ENCODE measurements at places on chromosomes 12 and 14.
A peak's percentile ranks its signal among the peaks of the same experiment; 100 is the strongest.

DNA sequence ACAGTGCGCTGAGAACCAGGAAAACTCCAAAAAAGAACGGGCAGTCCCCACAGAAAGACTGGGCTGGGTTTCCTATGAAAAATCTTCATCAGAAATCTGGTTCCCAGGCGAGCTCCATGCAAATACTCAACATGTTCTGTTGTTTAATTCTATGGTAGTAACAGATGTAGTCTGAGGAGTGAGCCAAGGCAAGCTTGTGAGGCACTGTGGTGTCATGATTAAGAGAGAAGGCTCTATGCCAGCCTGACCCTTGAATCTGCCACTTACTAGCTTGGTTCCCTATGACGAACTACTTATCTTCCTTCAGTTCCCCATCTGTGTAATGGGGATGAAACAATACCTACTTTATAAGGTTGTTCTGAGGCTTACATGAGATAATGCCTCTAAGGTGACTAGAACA is 10.7 kb downstream of the POMT2 start:
- DNase-seq = no peak

- DNase-seq = no peak
Measured at GRCh38 chr14:51612449-51612848, 39.3 kb upstream of the FRMD6 start.

- no peak for DNase-seq
Measured at GRCh38 chr14:105737504-105738246, 211.3 kb downstream of the TMEM121 start.

DNA sequence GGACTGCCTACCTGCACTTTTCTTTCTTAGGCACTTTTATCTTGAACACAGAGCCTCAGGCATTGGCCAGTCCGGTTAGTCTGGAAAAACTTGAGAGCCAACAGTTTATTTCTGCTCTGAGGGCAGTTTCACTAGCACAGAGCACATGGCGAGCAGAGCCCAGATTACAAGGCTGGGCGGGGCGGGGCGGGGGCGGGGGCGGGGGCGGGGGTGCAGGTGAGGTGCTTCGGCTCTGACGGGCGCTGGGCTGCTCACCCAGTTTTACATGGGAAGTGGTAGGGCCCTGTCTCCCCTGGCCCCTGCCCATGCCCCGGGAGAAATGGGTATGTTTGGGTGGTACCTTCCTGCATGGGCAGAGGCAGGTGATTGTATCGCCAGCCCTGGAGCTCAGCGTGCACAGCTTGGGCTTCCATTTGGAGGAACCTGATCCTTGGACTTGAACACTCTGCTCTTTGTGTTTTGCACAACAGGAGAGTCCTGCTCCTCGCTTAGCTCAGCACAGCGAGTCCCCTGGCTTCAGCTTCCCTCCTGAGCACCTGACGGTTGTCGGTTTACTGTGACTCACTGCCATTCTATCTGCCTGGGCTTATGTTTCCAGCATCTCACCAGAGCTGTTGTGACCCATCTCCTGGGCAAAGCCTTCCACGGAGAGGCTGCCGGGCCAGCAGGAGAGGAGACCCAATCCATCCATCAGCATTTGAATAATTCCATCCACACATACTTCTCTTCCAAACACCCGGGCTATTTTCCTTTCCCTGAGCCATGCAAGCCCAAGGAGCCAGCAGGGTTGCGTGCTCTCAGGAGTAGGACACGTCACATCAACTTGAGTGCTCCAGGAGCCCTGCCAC is 108.5 kb downstream of the ARF6 start:
- DNase-seq = peak; percentile 95

DNA sequence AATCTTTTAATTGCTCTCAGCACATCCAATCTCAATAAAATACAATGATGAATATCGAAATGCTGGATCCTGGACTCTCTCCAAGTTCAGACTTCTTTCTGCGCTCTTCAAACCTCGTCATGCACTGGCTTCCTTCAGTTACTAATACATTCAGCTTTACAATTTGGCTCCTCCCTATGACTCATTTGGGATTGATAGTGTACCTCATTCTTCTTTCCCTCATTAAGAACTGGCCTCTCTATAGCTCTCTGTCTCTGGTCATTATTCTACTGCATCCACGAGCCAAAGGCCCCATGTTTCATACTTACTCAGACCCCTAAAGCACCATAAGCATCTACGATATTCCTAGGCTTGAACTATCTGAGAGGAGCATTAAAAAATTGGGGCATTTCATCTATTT is 4.9 kb downstream of the TSPAN8 start:
- no peak for DNase-seq

DNA sequence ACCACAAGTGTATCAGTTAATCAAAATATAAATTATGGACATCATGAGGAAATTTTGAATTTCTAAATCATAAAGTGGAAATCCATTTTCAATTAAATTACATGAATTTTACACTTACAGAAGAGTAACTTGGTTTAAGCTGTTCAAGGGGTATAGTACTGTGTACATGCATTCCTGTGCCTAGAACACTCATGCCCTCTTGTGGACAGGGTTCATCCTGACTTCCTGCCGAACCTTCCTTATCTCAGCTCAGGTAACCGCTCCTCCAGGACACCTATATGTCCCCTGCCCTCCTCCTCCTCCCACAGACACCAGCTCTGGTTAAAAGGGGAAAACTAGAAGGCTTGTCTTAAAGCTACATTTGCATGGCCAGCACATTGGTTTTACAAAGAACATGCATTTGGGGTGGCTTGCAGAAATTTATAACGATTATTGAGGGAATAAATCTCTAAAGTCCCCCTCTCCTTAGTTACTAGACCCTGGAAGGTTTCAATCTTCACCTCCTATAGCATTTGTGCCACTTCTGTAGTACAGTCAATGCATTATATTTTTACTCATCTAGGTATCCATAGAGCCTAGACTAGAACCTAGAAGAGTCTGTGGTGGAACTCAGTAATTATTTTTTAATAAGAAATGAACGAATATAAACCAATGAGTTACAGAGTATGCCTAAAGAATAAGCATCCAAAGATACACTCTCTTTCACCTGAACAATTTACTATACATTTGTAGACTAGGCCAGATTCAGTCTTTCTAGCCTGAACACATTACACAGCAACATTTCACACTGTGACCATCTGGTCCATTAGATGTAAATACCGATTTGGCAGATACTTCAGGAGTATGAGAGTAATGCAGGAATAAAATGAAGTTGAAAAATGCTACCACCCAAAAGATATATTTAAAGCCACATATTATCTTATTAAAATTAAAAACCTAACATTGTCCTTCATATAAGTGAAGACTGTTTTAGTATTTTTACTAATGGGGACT is 345.6 kb downstream of the PAWR start:
- peak; percentile 48 for DNase-seq
